ENCODE measurements at places on chromosomes 11 and 22. TPM values are rescaled to one million over a fixed set of nuclear protein-coding genes. Genes with fewer than 3 reads are reported as not detected.
A peak's percentile ranks its signal among the peaks of the same experiment; 100 is the strongest.

DNA sequence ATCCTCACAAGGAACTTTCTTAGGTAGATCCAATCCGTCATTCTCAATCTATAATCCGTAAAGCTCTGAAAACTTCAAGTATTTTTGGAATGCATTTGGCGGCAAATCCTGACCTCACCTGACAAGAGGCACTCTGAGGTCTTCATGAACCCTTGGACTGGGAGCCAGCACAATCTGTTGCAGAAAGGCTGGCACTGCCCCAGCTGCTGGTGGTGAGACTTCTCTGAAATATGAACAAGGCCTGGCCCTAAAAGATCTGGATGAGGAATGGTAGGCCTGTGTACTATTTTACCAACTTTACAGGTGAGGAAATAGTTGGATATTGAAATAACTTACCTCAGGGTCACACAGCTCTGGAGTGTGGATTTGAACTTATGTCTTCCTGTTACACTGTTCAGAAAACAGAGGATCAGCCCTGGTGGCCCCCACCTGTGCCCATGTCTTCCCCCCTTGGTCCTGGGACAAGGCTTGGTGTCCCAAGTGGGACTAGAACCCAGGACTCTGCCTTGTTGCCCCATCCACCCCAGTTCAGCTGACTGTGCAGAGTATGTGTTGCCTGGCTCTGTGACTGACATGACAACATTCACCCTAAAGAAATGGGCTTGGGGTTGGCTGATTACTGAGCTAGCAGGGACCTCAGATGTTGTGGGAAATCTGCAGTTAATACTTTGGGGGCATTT, 471.4 kb downstream of the MN1 start:
- DNase-seq, result no peak

- DNase-seq, result no peak
Measured at GRCh38 chr11:93821617-93822016, 28.8 kb downstream of the VSTM5 start.

DNA sequence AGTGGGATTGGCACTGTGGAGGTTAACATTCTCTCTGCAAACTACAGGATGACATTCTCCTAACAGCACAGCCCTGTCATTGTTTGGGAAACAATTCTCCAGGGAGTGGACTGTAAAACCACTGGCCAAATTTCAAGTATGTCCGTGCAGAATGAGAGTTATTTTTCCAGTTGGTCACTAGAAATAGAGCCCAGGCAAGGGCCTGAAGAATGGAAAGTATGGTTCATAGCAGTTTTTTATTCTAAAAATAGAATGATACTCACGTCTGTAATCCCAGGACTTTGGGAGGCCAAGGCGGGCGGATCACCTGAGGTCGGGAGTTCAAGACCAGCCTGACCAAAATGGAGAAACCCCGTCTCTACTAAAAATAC, 39.0 kb upstream of the CD44 start:
- peak; percentile 71 for DNase-seq

DNA sequence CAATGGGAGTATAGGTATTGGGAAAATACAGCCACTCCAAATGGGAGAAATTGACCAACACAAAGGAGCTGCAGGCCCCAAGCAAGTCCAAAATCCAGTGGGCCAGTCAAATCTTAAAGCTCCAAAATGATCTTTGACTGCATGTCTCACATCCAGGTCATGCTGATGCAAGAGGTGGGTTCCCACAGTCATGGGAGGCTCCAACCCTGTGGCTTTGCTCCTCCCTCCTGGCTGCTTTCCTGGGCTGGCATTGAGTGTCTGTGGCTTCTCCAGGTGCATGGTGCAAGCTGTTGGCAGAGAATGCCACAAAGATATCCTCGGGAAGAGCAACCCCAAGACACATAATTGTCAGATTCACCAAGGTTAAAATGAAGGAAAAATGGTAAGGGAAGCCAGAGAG, 80.8 kb downstream of the IGLL5 start:
- no peak for DNase-seq

DNA sequence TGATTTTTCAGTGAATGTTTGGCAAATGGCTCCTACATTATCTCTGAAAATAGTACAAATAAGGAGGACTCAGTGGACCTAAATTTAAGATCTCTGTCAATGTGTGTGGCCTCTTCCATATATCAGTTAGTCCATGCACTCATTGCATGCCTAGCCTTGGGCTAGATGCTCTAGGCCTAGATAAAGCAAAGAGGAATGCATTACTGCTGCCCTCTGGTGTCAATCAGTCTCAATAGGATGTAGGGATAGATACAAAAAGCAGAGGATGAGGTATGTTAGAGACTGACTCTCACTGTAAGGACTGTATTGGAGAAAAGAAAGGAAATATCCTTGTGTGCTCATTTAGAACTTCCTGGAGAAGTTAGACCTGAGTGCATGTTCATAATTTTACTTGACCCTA, 42.0 kb downstream of the MS4A2 start:
- DNase-seq, result no peak

DNA sequence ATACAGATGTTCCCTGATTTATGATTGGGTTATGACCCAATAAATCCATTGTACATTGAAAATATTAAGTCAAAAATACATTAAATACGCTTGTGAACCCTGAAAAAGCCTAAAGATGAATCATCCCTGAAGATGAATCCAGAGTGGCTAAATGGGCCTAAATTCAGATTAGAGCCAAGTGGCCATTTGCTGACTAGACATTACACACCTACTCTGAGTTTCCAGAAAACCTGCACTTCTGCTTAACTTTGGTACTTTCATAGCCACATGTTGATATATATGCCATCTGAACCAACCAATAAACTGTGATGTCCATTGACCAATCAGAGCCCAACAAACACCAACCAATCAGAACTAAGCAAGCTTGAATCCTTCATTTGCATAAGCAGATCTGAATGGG, 106.9 kb downstream of the WT1 start:
- DNase-seq, result no peak

- DNase-seq, result no peak
Measured at GRCh38 chr11:20075627-20076026, 84.6 kb downstream of the DBX1 start.

- peak; percentile 43 for DNase-seq
Measured at GRCh38 chr11:111378861-111379601, at the start of gene POU2AF1. Gene POU2AF1, minus strand, starts transcription at chr11:111379275. Its CDS starts 98 bp downstream, at chr11:111379177.

DNA sequence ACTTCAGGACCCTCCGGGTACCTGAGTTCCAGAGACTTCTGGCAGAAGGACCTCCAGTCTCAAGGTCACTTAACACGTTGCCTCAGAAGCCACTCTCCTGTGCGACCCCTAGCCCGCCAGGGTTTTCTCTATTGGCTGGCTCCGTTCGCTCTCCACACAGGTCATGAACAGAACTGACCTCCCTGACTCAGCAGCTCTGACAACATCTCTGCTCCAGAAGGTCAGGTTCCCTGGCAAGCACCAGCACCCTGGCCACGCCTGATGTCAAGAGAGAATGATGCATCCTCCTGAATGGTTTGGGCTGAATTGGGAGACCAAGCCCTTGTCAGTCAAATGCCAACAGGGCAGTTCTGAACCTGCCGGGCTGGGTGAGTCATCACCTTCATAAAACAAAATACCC, 84.3 kb upstream of the TMEM45B start:
- no peak for DNase-seq

GRCh38 chr22:20979940-20980453, 2.1 kb upstream of the LZTR1 start:
- DNase-seq, result no peak

GRCh38 chr11:121814962-121815361, 301.1 kb downstream of the BLID start:
- peak; percentile 59 for DNase-seq

GRCh38 chr11:43936076-43936475, 6.4 kb upstream of the C11orf96 start:
- DNase-seq, result no peak

- DNase-seq, result no peak
Measured at GRCh38 chr11:45098929-45099328, 47.5 kb upstream of the PRDM11 start.

DNA sequence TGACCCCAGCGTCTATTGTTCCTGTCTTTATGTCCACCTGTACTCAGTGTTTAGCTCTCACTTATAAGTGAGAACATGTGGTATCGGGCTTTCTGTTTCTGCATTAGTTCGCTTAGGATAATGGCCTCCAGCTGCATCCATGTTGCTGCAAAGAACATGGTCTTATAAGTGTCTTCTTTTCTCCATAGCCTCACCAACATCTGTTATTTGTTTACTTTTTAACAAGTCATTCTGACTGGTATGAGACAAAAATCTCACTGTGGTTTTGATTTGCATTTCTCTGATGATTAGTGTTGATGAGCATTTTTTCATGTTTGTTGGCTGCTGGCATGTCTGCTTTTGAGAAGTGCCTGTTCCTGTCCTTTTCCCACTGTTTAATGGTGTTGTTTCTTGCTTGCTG, 21.7 kb upstream of the SLN start:
- DNase-seq, result no peak

- no peak for DNase-seq
Measured at GRCh38 chr22:48138427-48138826, 1376.0 kb downstream of the TBC1D22A start.

GRCh38 chr11:78802058-78802761, 227.5 kb upstream of the NARS2 start:
- no peak for DNase-seq

GRCh38 chr22:49446145-49446758, 381.4 kb downstream of the BRD1 start:
- no peak for DNase-seq

DNA sequence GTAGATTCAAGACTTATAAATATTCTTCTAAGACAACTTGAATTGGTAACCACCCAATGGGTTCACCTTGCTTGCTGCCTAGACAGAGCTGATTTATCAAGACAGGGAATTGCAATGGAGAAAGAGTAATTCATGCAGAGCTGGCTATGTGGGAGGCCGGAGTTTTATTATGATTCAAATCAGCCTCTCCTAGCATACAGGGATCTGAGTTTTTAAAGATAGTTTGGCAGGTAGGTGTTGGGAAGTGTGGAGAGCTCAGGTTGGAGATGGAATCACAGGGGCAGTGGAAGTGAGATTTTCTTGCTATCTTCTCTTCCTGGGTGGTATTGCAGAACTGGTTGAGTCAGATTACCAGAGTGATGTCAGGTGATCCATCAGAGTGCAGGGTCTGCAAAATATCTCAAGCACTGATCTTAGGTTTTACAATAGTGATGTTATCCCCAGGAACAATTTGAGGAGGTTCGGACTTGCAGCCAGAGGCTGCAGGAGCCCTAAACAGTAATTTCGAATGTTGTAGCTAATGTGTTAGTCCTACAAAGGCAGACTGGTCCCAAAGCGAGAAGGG, 1448.6 kb upstream of the RAG2 start:
- DNase-seq, result no peak

- DNase-seq, result no peak
Measured at GRCh38 chr22:44030051-44030701, 6.1 kb downstream of the PARVB start.

- no peak for DNase-seq
Measured at GRCh38 chr22:27883656-27884350, 35.3 kb downstream of the PITPNB start.

- peak; percentile 52 for DNase-seq
Measured at GRCh38 chr11:65225279-65226102, 36.3 kb upstream of the POLA2 start.

- DNase-seq, result peak; percentile 12
Measured at GRCh38 chr11:127105593-127106541, 105.3 kb upstream of the KIRREL3 start.

GRCh38 chr11:130775306-130776060, 140.8 kb downstream of the SNX19 start:
- DNase-seq, result peak; percentile 70

DNA sequence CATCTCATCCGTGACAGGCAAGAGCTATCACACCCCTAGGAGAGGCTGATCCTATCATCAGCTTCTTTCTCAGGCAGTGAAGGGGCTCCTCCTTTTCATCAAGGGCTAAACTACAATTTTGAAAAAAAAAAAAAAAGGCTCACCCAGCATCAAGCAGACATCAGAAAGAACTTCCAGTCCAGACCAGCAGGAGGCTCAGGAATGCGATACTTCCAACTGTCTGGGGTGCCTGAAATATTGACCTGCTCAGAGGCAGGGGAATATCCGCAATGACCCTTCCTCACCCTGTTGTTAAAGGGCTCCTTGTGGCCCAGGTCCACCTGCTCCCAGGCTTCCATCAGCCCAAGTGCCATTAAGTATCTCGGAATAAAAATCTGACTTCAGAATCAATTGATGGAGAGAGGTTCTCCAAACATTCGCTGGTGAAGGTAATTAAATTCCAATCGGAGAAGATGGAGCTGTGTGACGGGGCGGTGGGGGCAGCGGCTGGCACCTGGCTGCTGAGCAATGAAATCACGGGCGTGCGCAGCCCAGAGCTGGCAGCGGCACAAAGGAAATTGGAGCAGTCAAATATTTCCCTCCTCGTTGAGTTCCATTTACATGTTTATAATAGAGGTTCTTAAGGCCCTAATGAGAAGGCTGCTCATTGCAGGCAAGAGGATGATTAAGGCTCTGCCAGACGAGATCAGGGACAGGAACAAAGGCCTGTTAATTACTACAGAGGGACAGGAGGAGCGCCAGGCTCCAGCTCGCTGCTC, 69.0 kb upstream of the THY1 start:
- peak; percentile 12 for DNase-seq

GRCh38 chr11:71548716-71549151, 514 bp downstream of the KRTAP5-9 start:
- DNase-seq, result no peak

DNA sequence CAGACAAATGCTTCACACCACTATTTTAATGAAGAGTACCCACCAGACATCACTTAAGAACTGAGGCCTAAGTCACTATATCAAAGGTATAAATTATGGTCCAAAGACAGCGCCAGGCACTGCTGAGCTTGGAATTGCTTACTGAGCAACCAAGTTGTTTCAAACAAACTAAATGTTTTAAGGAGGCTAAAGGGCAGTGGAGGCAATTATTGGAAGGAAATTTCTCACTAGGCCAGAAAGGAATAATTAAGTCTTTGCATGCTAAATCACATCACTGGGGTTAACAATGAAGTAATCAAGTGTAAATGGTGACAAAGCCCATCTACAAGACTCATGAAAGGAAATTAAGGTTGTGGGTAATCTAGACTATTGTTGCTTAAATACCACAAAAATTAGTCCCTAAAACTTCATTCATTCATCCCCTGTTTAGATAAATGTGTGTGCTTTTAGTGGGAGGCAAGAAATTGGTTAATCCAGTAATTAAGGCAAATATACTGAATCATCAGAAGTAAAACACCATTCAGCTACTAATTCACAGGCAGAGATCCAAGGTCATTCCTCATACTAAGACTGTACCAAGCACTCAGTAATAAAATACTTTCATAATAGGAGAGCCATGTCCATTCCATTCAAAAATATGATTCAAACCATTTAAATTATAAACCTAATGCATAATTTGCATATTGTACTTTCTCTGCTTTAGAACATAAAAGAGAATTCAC, 21.2 kb downstream of the LGR4 start:
- no peak for DNase-seq

- peak; percentile 67 for DNase-seq
Measured at GRCh38 chr22:25110846-25111578, 88.6 kb upstream of the CRYBB3 start.

- DNase-seq, result no peak
Measured at GRCh38 chr22:40329466-40329865, 16.8 kb upstream of the ADSL start.

TH gene
- not detected for total RNA-seq

LRRC4C gene
- under 0.01 TPM for total RNA-seq

AIFM3 gene
- 0.18 TPM for total RNA-seq

MDK gene
- total RNA-seq, result 23.1 TPM

CD3D gene
- not detected for total RNA-seq

SLC5A12 gene
- not detected for total RNA-seq

DRD4 gene
- not detected for total RNA-seq

Measured in IMR-90 (cell line).